ENCODE measurements at places on chromosomes 3 and 15.

- no peak for DNase-seq
These were observed 51.4 kb downstream of the PLAAT1 start for GRCh38 chr3:193292386-193292785.

DNA sequence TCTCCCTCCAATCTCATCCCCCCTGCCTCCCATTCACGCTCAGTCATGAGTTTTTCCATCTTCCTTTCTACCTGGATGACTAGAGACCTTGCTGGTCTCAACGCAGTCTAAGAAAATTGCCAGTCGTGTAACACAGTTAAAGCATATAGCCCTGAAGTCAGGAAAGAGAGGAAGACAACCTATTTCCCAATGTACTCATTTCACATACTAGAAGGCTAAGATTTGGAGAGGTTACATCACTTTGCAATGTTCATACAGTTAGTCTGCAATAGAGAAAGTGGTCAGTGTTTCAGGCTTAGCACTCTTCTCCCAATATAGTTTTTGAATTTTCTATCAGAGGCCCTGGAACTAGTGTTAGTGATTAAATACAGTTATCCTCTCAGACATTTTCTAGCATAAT lies 278.6 kb downstream of the EDEM1 start:
- DNase-seq = no peak

- DNase-seq = no peak
These were observed 1.9 kb upstream of the SPPL2A start for GRCh38 chr15:50767332-50767861.

GRCh38 chr15:33066584-33066983 lies 127.9 kb downstream of the FMN1 start:
- no peak for DNase-seq

- DNase-seq = peak; percentile 92
These were observed at the start of gene ADAMTS17 for GRCh38 chr15:100341750-100342560. ADAMTS17 (minus strand) TSS chr15:100341975; CDS start chr15:100341899, 76 bp downstream.

DNA sequence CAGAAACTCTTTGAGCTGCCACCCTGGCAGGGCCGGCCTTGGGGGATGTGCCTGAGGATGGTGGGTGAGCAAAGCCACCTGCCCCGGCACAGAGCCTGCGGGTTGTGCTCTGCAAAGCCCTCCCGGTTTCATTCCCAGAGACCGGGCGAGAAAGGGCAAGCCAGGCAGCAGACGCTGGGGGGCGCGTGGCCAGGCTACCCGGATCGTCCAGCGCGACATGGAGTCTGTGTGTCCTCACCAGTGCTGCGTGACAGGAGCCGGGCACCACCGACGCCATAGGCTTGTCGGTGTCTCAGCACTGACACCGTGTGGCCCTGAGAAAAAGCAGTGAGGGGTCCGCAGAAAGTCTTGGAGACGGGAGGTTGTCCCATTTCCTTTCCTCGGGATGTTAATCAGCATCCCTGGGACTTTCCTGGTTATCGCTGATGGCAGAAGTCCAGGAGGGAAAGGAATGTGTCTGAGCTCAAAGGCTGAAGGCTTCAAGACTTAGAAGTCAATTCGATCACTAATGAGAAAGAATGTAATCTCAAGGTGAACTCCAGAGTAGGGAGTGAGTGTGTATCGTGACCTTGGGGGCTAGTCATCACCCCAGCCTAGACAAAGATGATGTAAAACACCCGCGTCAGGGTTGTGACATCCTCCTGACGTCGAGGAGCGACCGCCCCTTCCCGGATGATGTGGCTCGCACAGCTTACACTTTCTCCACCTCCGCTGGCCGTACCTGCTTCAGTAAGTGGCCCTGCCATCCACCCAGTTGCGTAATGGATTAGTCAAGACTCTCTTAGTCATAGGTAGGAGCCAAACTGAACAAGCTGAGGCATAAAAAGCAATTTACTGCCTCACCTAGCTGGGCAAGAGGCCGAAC lies 36.3 kb upstream of the PLA2G4E start:
- DNase-seq = peak; percentile 82
